ENCODE measurements at places on chromosomes 7 and 10.
A peak's percentile ranks its signal among the peaks of the same experiment; 100 is the strongest.

GRCh38 chr10:6980353-6980752 is 400.3 kb upstream of the PRKCQ start:
- DNase-seq, result no peak

GRCh38 chr10:102468683-102469082 is 17.3 kb upstream of the C10orf95 start:
- DNase-seq, result no peak

GRCh38 chr10:124990671-124991625 is 49.0 kb downstream of the ZRANB1 start:
- DNase-seq, result peak; percentile 6

DNA sequence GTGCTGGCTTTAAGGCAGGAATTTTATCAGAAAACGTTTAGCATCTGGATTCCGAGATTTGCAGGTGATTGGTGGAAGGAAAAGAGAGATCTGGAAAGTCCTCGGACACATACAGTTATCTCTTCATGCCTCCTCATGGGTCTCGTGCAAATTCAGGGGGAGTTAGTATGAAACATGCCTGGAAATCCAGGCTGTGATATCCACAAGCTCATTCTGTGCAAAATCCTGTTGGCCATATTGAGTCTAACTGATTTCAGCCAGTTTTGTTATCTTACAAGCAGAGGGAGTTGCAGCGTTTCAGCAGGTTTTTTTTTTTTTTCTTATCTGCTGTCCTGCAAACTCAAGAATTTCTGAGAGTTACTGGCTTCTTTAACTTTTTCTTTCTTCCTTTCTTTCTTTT is 411.5 kb downstream of the GALNT17 start:
- DNase-seq, result no peak

- no peak for DNase-seq
Measured at GRCh38 chr7:50355817-50356178, 51.3 kb downstream of the IKZF1 start.

- DNase-seq, result no peak
Measured at GRCh38 chr7:28410628-28411531, 1.4 kb upstream of the CREB5 start.

DNA sequence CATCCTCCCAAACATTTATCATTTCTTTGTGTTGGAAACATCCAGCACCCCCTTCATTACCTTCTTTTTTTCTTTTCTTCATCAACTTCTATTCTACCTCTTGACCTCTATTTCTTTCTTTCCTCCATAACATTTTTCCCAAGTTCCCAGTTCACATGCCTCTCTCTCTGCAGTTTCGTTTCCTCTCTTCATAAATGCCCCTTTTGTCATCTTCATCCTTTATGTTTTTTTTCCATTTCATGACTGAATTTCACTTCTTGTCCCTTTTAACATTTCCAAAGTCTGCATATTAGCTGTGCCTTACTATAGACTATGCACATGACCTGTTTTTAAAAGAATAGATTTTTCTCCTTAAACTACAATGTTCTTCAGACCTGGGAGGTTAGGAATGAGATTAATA is 23.7 kb downstream of the CPN1 start:
- DNase-seq, result no peak

DNA sequence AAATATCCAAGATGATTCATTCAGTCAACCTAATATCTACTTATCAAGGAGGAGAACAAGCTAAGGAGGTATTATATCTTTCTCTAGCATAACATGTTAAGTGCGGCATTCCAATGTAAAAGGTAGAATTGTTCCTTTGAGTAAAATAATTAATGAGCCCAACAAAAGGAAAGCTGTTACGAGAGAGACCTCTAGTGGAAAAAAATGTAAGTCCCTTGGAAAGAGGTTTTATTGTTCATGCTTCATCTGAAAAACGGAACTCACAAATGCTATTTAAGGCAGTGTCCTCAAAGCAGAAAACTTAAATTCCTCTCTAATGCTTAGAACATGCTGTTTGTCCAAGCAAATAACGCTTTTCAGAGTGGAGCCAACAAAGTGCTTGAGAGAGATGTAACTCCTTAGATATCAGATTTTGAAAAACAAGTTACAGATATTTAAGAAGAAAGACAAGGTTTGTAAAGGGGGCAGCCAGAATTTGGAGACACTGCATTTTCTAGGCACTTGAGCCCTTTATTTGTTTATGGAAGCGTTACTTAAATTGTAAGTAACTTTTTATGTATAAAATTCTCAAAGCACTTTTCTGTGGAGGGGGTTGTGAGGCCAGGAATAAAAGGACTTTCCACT is 119.9 kb downstream of the TFEC start:
- DNase-seq, result no peak
